Activated CD4-positive, alpha-beta T cell treated with anti-CD3 and anti-CD28 coated beads, Interleukin-2, amount 50 U/mL, for 24 hours (primary cell): ENCODE measurements at places on chromosomes 4 and X.

GRCh38 chr4:146382194-146382593, 139.5 kb downstream of the SLC10A7 start:
- DNase-seq, result no peak

DNA sequence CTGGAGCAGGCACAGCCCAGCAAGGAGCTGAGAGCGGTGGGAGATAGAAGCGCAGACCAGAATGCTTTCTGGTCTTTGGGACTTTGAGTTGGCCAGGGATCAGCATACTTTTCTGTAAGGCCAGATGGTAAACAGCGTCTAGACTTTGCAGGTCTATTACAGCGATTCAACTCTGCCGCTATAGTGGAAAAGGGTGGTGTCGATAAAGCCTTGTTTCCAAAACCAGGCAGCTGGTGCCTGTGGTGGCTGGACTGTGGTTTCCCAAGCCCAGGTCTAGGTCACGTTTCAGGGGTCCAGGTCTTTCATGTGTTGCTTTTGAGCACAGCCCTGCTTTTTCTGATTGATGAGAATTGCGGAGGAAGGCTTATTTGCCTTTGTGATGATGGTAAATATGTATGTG, 40.1 kb downstream of the HTT-AS start:
- no peak for DNase-seq

GRCh38 chr4:31949045-31949444, 1228.9 kb downstream of the PCDH7 start:
- DNase-seq, result no peak

- no peak for DNase-seq
These were observed 162.7 kb upstream of the GALNTL6 start for GRCh38 chr4:171650543-171650942.

DNA sequence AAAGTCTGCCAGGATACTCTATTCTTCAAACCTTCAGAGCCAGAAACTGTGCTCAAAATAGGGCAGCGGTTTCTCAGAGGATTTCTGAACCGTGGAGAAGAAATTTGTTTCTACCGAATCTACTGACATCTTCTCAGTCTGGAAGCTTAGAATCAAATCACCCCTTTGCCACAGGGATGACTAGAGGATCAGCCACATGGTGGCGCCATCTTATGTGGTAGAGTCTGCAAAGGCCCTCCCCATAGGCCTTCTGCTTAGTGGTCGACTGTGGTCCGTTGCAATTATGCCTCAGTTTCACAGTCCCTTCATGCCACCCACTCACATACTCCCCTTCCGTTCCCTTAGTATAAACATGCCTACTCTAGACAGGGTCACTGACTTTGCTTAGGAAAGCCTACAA, 680.7 kb upstream of the SPANXN1 start:
- DNase-seq, result no peak

DNA sequence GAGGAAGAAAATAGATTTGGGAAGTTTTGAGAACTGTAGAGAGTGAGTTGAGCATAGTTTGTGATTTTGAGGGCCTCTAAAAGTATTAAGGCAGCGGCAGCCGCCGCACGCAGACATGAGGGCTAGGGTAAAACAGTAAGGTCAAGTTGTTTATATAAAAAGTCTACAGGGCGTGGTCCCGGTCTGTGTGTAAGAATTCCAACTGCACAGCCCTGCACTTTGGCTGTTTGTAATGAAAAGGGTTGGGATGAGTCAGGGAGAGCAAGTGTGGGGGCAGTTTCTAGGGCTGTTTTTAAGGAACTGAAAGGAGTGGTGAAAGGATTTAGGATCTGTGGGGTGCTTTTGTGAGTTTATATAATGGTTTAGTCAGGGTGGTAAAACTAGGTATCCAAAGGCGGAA, 55.0 kb downstream of the BEX3 start:
- no peak for DNase-seq

GRCh38 chr4:48602763-48603162, 112.7 kb downstream of the ZAR1 start:
- DNase-seq, result no peak

- DNase-seq, result no peak
These were observed 167.3 kb downstream of the SLIT2 start for GRCh38 chr4:20418861-20419451.

- no peak for DNase-seq
These were observed 60.8 kb downstream of the DDX60 start for GRCh38 chr4:168257768-168258167.

- no peak for DNase-seq
These were observed 344.0 kb downstream of the CENPC start for GRCh38 chr4:67201334-67201733.

DNA sequence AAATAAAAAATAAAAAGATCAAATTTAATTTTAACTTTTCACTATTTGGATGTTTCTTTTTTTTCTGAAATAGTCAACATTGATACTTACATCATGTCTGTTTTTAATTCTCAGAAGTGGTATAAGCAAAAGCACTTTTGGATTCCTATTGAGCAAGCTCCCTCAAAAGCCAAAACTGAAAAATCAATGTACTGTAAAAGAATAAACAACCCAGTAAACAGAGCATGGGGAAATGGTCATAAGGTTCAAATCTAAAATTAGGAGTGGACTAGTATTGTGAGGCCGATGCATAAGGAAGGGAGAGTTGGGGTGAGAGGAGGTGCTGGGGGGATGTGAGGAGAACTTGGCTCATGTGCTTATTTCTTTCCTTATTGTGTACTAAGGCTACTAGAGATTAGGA, 37.9 kb downstream of the NUDT6 start:
- DNase-seq, result no peak

DNA sequence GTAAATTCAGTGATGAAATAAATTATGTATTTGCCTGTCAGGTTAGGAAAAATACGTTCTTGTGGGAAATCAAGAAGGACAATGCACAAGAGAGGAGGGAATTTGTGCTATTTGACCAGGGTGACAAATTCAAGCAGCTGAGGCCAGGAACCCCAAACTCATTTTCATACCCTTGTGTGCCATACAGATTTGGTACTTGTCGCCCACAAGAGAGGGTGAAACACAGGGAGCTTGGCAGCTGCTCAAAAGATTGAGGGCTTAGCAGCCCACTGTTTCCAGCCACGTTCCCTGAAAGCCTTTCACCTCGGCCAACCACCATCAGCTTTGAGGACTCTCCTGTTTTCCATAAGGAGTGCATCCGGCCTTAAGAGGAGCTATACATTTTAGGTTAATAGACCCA, 111.2 kb downstream of the COL25A1 start:
- no peak for DNase-seq

- DNase-seq, result no peak
These were observed 19.6 kb downstream of the SRPX2 start for GRCh38 chrX:100663642-100664041.

DNA sequence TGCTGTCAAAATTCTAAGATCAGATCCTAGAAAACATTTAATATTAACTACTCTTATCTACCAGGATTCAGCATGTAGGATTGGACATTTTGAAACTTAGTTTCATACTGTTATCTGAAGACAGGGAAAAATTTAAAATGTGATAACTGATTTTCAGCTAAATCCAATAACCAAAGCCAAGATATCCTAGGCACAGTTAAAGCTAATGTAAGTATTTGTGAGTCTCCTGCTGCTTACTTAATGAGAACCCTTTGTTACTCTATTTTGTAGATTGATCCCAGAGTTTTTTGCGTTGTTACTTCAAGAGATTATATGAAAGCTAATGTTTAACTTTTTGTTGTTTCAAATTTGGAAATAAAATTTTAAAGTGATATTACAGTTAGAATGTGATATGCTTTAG, 2.0 kb downstream of the CPE start:
- no peak for DNase-seq

- no peak for DNase-seq
These were observed at the start of gene GRID2 for GRCh38 chr4:92303621-92304027. Gene GRID2 (plus strand): TSS chr4:92303966.

DNA sequence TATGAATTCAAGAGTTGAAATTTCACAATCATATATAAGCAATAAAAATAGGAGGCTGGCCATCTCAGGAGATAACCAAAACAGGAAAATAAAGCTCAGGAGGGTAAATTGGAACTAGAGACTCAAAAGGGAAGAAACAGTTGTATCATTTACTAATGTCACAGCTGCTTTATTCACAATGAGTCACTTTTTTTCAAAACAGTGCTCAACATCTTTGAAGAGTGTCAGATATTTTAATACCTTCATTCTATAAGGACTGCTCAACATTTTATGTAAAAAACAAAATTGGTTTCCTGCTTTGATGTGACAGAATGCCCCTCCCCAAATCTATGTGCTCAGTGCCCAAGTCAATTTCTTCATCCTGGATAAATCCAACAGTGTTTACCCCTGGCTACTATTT, 97.7 kb downstream of the DDX60 start:
- no peak for DNase-seq

DNA sequence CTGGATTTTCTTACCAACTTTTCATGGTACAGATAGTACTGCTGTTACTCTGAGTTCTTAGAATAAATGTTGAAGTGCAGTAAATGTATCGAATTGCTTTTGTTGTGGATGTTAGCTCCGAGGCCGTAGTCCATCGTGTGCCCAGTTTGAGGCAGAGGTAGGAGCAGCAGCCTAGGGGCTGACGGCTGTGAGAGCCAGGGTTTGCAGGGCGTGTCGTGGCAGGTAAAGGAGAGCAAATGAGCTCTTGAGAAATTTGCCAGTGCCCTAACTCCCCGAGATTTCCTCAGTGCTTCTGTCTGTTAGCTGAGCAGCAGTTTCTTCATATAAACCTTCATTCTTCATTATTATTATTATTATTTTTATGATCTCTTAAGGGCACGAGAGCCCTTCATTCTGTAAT, 21.6 kb downstream of the PRIMPOL start:
- no peak for DNase-seq

GRCh38 chrX:63283348-63283747, 67.8 kb downstream of the SPIN4 start:
- DNase-seq, result no peak
